ENCODE measurements at places on chromosomes 6 and 20.

DNA sequence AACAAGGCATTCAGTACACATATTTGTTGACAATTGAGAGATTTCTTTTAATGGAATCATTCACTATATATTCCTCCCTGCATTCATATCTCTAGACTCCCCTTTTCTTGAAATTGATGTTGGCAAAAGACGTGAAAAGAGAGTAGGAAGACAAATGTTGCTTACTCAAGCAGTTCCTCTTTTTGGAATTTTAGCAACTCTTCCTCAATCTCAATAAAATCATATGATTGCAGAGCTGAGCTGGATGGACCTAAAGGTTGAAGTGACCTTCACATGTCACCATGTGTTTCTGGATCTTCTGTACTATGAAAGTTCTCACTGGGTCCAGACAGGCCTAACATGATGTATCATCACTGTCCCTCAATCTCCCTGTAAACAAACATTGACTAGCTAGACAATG lies 18.6 kb downstream of the ADGRF1 start:
- no peak for DNase-seq

DNA sequence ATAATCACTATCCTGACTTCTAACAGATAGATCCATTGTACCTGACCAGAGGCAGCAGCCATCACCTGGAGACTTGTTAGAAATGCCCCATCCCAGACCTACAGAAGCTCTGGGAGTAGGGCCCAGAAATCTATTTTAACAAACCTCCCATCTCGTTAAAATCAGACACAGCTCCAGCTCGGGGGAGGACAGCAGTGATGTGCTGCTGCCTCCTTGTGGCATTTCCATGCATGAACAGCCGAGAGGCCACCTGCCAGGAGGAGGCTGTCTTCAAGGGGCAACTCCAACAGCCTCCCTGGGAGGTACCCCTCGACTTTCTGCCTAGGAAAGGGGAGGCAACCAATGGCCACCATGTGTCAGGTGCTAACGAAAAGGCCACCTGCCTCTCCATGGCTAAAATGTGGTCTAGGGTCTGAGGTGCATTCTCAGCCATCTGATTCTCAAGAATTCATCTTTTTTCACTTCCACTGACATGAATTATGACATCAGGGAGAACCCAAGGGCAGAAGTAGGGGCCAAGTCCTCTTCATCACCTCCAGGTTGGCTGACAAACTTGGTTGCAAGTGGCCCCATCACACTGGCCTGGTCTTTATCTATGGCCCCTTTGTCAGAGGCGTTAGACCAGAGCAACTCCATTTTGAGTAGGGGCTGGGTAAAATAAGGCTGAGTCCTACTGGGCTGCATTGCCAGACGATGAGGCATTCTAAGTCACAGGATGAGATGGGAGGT lies 12.2 kb upstream of the KCNK15 start:
- DNase-seq = no peak

DNA sequence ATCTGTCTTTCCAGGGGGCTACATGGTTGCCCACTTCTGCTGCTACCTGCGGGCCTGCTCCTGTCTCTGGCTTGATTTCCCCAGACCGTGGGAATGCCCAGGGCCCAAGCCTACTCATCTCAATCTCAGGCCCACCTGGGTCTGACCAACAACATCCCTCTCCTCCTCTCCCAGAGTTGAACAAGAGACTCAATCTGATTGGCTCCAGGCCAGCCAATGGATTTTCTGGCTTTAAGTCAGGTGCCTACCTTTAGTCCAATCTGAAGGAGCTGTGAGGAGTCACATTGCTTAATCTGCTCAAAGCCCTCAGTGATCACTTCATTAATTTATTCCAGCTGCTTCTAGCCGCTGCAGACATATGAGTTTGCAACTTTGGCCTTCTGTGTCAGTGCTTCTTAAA lies 162.4 kb upstream of the KCNG1 start:
- peak; percentile 62 for DNase-seq

GRCh38 chr20:33688938-33689424 lies 2.8 kb upstream of the E2F1 start:
- no peak for DNase-seq

DNA sequence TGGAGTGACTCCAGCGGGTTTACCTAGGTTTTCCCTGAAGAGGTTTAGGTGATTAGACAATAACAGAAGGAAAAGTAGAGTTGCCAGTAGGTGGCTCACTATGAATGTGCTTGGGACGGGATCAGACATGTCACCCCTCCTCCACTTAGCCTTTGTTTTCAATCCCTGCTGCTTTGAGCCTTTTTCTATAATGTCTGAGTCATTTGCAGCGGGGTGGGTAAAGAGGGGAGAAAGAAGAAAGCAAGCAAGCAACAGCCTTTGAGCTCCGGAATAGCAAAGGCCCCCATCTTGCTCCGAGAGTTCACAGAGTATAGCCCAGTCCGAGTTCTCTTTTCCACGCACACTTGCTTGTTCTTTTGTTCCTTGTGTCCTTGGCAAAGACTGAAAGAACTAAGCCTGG lies 129.1 kb downstream of the PACRG start:
- no peak for DNase-seq

GRCh38 chr6:100347901-100348550 lies 116.7 kb downstream of the SIM1 start:
- DNase-seq = no peak

DNA sequence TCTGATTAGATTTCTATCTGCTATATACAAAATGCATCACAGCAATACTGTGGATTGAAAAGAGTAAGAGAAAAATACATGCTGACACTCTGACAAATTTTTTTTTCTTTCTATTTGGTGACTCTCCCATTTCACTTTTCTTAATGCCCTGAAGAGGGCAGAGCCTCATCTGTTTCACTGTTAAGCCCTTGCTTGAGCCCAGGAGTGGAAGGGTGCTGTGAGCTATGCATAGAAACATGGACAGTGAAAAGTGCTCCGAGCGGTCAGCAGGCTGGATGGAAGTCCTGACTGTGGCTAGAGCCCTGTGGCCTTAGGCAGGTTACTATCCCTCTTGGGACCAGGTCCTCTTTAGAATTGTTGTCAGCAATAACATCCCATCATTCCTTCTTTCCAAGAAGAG lies 17.4 kb upstream of the CSE1L start:
- DNase-seq = no peak

GRCh38 chr6:111737065-111737521 lies 131.4 kb upstream of the TRAF3IP2 start:
- DNase-seq = no peak

- no peak for DNase-seq
These were observed 87.1 kb downstream of the PSMG4 start for GRCh38 chr6:3345836-3346235.

GRCh38 chr6:29487131-29487530 lies 625 bp downstream of the MAS1L start:
- no peak for DNase-seq

DNA sequence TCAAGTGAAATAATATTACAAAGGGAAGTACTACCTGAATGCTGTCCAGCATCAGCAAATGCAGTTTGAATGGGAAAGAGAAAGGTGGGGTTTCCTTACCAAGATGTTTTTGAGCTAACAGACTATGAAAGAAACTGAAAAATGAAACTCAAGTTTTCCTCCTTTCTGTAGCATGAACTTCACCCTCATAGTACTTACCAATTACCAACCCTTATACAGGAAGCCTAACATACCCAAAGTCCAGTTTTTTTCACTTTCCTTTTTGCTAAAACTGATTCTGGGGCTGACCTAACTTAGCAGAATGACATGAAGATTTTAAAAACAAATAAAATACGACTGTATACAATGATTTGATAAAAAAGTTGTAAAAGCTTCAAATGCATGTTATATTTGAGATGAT lies 5.2 kb downstream of the ZNFX1 start:
- no peak for DNase-seq

DNA sequence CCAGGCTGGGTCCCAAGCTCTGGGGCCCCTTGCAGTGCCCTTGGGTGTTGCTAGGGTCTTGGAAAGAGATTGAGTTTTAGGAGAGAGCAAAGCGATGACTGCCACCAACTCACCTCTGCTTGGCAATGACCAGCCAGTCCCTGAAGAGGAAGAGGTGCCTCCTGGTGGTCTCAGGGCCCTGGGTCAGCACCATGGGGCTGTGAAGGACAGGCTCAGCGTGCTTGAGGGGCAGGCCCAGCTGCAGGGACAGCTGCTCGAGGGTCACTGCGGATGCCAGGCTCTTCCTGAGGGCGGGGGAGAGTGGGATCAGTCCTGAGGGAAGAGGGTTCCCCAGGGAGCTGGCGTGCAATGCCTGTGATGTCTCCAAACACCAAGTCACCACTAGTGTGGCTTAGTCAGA lies 50.8 kb upstream of the TAGAP start:
- peak; percentile 62 for DNase-seq

GRCh38 chr20:62413896-62414481 lies 6.9 kb upstream of the CABLES2 start:
- no peak for DNase-seq

- no peak for DNase-seq
These were observed 14.2 kb downstream of the ITCH start for GRCh38 chr20:34377072-34377847.

GRCh38 chr20:19973961-19974629 lies 43.1 kb upstream of the NAA20 start:
- no peak for DNase-seq

DNA sequence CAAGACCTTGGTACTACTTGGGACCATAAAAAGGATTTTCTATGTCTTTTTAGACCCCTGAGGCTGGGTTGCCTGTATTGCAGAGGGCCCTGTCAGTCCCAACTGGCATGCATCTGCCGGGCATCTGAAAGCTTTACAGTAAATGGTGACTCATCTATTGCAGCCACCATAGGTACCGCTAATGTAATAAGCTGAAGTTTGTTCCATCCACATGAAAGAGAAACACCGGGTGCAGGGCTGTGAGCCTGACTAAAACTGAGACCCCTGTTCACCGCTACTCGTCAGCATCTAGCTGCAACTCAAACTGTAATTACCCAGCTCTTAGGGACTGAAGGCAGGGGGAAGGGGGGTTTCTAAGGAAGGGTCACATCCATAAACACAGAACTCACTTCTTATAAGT lies 49.5 kb downstream of the TRERF1 start:
- DNase-seq = peak; percentile 47

- DNase-seq = no peak
These were observed 3.6 kb downstream of the RPS21 start for GRCh38 chr20:62390317-62391164.

DNA sequence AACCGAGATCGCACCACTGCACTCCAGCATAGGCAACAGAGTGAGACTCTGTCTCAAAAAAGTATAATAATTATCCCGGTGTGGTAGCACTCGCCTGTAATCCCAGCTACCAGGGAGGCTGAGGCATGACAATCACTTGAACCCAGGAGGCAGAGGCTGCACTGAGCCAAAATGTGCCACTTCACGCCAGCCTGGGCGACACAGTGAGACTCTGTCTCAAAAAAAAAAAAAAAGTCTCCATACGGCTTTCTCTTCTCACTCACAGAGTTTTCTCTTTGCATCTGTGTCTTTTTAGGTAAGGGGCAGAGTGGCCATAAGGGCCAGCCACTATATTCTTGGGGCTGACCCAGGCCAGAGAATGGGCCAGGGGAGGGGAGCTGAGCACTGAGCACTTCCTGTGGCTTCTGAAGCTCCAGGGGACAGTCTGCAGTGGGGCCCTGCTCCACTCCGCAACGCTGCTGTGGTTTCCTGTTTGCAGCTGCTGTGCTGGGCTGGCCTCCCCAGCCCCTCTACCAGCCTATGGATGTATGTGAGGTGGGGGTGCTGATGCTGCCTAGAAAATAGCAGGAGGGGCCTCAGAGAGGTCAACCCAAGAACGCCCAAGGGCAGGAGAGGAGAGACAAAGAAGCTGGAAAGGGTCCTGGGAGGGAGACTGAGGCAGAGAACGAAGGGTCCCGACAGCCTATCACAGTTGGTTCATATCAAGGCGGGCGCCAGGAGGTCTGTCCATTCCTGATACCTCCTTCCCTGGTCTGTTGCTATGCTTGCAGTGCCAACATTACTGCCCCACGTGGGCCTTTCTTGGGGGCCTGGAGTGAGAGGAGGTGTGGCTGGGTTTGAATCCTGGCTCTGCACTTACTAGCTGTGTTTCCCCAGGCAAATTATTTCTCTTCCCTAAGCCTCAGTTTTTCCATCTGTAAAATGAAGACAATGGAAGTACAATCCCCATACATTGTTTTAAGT lies 16.0 kb downstream of the SLA2 start:
- DNase-seq = no peak

DNA sequence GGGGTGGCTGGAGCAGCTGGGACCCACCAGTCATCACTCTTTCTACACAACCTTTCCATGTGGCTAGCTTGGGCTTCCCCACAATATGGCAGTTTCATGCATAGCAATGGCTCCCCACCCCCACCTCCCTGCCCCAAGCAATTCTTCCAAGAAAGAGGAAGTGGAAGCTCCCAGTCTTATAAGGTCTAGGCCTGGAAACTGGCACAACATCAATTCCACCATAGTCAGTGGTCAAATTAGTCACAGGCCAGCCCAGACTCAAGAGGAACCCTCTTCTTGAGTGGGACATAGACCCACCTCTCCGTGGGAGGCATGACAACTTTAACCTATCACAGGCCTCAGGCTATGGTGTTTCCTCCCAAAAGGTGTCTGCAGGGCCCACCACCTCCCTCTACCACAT lies 17.7 kb downstream of the TGM6 start:
- DNase-seq = peak; percentile 37

GRCh38 chr20:11924923-11925322 lies 7.2 kb downstream of the BTBD3 start:
- DNase-seq = no peak

- DNase-seq = no peak
These were observed 33.4 kb downstream of the SNAI1 start for GRCh38 chr20:50015993-50016770.

DNA sequence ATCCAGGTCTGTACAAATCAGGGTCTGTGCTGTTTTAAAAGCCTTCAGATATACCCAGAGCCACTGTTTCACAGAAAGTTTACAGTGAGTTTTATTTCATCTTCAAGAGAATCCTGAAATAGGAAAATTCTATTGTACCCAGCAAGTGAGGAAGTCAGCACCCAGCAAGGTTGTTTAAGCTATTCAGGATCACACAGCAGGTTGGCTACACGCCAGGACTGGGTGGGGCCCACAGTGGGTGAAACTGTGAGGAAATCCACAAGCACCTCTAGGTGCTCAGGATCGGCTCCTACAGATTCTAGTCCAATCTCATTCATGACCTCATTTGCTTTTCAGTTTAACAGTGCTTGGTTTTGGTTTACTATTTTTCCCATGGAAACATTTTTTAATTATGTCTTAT lies 128.9 kb downstream of the SYNDIG1 start:
- no peak for DNase-seq

GRCh38 chr6:169617562-169617961 lies 84.3 kb downstream of the WDR27 start:
- no peak for DNase-seq

- DNase-seq = no peak
These were observed 14.6 kb upstream of the RIPOR2 start for GRCh38 chr6:24950218-24950941.

DNA sequence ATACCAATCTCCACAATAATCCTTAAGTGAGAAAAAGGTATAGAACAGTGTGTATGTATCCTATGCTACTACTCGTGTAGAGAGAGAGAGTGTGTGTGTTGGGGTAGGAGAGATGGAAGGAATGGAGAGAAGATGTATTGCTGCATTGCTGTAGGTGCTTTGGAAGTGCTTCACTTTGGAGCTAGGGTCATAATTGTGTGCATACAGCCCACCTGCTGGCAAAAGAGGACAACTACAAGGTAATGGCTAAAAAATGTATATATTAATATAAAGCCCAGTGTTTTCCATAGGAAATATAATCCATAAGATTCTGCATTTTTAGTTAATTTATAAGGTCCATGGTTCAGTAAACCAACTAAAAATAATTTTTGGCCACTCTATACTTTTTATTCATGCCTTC lies 36.1 kb downstream of the SERAC1 start:
- DNase-seq = no peak
